NCI-H226 (cell line): ENCODE measurements at places on chromosomes 12 and 14.

DNA sequence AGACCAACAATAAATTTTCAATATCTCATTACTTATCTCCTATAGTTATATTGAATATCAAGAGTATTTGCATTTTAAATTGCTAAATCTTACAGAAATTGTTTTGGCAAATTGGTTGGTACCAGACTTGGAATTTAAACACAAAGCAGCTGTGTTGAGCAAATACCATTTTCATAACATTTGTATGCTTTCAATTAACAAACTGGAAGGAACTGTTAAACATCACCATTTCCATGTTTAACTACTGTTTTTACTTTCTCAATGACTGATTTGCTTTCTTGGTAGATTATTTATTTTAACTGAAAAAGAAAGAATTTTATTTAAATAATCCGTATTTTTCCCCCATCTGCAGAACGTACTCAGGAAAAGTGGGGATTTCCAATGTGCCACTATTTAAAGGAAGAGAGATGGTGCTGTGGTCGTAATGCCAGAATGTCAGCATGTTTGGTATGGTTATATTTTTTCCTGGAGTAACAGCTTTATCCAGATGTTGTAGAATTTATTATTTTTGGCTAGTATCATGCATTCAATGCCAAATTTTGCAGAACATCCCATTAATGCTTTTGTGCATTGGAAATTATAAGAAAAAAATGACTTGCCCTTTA lies 72.3 kb downstream of the METTL25 start:
- DNase-seq, result no peak

- no peak for DNase-seq
These were observed 79.2 kb downstream of the MDGA2 start for GRCh38 chr14:47596232-47596631.

DNA sequence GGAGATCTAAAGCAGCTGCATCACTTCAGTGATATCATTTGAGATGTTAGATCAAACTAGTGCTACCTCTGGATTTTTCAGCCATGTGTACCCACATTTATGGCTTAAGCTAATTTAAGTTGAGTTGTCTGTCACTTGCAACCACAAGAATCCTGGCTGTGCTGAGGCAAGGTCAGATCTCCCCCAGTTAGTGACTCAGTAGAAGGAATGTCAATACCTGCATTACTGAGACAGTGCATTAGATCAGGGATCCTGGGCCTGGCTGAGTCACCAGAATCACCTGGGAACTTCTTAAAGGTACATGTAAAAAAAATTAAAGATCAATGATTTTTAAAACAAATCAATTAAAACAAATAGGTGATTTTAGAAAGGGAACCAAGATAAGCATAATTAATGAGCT lies 84.6 kb upstream of the GRIN2B start:
- DNase-seq, result peak; percentile 15

DNA sequence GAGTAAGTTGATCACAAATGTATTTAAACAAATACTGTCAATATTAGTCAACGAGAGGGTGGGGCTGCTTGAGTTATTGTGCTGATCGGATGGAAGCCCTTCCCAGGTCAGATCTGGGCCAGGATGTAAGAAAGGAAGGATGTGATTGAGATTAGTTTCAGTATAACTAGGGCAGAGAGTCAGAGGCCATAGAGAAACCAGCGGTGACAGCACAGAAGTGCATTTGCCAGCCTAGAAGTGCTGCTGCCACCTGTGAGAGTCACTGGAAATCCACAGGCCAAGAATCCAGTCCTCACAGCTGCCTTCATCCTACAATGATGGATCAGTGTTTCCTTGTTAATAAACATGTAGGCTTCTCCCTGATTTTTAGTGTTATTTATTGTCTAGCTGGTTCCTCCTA lies 9.8 kb upstream of the FERMT2 start:
- DNase-seq, result no peak

- DNase-seq, result no peak
These were observed 145.8 kb downstream of the MIPOL1 start for GRCh38 chr14:37343307-37344094.

- DNase-seq, result peak; percentile 78
These were observed 44.4 kb upstream of the PNMA1 start for GRCh38 chr14:73758392-73759182.

GRCh38 chr12:12017798-12018197 lies 52.9 kb upstream of the BCL2L14 start:
- no peak for DNase-seq

DNA sequence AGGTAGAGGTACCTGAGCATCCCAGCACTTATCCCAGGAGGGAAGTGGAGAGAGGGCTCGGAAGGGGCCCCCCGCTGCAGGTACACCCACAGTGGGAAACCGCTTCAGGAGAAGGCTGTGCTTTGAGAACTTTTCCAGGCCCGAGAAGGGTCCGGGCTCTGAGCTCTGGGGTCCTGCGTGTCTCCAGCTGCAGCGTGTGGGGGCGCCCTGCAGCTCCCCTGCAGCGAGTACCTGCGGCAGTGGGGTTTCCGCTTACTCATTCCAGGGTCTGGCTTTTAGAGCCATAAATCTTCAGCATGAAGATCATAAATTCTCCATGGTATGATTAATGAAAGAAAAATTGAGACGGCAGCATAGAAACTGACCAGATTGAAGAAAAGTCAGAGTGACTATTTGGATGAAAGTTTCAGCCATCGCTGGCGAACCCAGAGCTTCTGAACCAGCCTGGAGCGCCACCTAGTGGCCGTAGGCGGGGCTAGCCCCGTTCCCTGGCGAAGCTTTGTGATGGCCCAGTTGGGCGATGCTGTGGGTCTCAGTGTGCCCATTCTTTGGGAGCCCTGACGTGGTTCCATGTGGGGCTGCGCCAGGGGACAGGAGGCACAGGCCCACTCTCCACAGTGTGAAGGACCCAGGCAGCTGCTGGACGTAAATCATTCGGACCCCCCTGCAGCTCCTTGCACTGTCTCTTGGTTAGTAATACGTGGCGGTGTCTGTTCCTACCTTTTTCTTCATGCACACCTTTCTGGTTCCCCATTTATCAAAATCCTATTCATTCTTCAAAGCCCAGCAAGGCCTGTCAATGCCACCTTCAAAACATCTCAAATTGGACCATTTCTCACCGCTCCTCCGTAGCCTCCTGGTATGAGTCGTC lies 198.2 kb downstream of the TSPAN9 start:
- DNase-seq, result peak; percentile 16

DNA sequence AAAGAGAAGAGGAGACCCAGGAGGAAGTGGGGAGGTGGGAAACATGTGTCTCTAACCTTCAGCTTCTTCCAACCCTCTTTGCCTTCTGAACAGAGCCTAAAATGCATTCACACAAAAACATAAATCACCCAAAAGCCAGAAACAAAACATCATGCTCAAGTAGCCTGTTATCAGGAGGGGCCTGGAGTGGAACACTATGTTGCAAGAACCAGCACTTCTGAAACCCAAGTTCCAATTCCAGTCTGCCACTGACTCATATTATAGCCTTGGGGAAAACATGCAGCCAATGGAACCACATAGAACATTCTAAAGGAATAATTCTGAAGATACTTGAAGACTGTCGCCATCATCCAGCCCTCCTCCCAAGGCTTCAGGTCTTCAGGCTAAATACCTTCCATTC lies 169.8 kb upstream of the PLXNC1 start:
- peak; percentile 82 for DNase-seq

DNA sequence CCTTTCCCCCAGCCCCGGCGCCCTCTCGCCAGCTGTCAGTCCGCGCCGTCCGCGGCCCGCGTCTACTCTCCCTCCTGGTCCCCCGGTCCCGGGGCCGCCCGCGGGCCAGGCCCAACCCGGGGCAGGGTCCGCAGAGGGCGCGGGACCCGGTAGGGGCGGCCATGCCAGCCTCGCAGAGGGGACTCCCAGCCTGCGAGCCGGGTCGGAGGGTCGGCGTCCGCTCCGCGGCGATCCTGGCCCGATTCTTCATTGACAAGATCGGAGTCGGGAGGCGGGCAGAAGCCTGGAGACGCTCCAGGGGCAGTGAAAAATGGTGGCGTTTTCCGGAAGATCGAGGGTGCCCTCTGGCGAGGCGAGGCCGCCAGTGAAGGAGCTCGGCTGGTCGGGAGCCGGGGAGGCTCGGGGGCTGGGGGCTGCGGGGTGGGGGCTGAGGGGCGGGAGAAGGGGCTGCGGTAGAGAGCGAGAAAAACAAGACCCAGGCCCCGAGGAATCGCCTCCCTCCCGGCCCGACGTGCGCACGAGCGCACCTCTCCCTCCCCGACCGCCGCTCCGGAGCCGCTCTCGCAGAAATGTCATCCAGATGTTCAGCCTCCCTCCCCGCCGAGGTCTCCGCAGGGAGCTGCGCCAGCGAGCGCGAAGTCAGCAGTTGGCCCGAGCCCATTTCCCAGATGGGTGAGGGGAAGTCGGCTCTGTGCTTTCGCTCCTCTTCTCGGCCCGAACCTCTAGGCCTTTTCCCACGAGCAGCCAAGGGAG lies 647 bp upstream of the TGFB3 start:
- DNase-seq, result peak; percentile 63

- no peak for DNase-seq
These were observed 18.1 kb downstream of the WNK1 start for GRCh38 chr12:770479-770878.

GRCh38 chr12:94280063-94280462 lies 131.7 kb downstream of the PLXNC1 start:
- DNase-seq, result no peak

DNA sequence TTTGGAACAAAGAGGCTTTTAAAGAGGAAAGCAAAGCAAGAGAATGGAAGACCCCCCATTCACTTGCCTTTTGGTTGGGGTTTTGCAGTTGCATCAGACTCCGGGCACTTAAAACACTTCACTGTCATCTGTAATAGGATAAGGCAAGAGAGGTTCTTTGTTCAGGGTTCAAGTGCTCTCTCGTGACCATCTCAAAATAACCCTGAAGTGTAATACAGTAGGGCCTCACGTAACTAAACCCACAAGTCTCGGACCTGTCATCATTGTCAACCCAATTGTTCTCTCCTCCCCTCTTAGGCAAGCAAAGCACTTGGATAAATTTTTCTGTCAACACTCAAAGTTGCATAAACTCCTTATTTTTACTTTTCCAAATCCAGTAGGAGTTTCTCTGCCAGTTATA lies 26.9 kb upstream of the MYBPC1 start:
- DNase-seq, result no peak

- DNase-seq, result no peak
These were observed 134.7 kb upstream of the RFLNA start for GRCh38 chr12:124160097-124160756.

DNA sequence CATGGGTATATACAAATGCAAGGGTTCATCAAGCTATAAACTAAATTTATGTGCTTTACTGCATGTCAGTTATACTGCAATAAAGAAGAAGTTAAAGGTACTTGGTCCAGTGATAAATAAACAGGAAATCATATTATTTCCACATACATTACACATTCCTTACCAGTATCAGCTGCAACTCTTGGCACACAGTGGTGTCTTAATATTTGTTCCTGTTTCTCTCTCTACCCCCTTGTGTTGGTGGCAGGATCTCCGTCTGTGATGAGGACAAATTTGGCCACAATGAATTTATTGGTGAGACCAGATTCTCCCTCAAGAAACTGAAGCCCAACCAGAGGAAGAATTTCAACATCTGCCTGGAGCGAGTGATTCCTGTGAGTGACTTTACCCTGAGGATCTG lies 19.2 kb upstream of the OAS1 start:
- DNase-seq, result no peak

GRCh38 chr12:5260591-5261086 lies 171.3 kb upstream of the NTF3 start:
- no peak for DNase-seq

GRCh38 chr12:87344699-87345098 lies 684.5 kb downstream of the C12orf50 start:
- DNase-seq, result no peak

DNA sequence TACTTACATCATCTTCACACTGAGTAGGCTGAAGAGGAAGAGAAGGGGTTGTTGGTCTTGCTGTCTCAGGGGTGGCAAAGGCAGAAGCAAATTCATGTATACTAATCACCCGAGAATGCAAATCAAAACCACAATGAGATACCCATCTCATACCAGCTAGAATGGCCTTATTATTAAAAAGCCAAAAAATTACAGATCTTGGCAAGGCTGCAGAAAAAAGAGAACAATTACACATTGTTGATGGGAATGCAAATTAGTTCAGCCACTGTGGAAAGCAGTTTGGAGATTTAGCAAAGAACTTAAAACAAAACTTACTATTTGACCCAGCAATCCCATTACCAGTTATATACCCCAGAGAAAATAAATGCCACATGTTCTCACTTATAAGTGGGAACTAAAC lies 154.9 kb downstream of the SEC23A start:
- DNase-seq, result peak; percentile 17

GRCh38 chr14:78154827-78155226 lies 15.3 kb upstream of the NRXN3 start:
- no peak for DNase-seq

DNA sequence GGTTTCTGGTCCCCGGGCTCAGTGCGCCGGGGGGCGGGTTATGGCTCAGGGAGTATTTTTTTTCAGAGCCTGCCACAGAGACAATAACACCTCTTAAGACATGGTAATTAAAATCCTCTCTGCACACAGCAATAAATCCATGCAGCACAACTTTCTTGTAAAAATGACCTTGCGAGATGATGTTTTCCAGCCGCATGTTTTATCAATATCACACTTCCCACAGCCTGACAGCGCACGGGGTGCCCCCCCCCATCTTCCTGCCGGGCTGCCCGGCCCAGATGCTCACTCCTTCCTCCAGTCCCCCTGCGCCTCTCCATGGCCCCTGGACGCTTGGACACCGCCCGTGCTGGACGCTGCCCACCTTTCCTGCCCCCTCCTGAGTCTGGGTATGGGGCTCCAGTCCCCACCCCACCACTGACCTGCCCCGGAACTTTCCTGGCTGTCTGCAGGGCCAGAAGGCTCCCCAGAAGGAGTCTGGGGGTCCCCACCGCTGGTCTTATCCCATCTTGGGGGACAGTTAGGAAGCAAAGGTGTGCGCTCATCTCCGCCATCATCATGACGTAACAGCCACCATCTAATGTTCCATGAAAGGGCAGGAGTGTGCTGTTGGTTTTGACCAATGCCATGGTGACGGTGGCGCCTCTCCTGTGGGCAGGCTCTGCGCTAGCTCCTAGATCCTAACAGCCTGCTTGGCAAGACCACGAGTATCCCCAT lies 182.9 kb downstream of the KIF26A start:
- no peak for DNase-seq

GRCh38 chr12:22037947-22038346 lies 8.1 kb upstream of the CMAS start:
- DNase-seq, result peak; percentile 16

DNA sequence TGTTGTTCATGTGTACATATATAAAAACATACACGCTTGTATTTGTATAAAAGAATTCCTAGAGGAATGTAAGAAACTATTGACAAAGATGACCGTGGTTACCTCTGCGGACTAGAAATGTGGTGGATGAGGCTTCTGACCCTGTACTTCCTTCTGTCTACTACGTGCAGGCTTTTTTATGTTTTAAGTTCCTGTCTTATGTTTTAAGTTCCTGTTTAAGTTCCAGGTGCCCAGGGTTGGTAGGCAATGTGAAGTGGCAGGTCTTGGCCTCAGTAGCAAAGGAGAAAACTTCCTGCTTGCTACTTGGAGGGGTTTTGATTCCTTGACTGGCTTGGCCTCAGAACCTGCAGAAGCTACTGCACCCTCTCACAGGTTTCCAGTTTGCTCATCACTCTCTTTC lies 11.6 kb downstream of the POMT2 start:
- no peak for DNase-seq

- no peak for DNase-seq
These were observed 68.7 kb downstream of the EID3 start for GRCh38 chr12:104372061-104372720.

- DNase-seq, result no peak
These were observed 49.4 kb downstream of the CD9 start for GRCh38 chr12:6249580-6249979.
